ENCODE measurements at places on chromosomes 16 and 17.

- no peak for DNase-seq
Observed at GRCh38 chr16:88909431-88910210, 43.2 kb upstream of the PABPN1L start.

- DNase-seq: no peak
Observed at GRCh38 chr17:3773511-3773910, 27.5 kb downstream of the ITGAE start.

GRCh38 chr17:57253362-57254065 lies 2.8 kb upstream of the MSI2 start:
- no peak for DNase-seq

DNA sequence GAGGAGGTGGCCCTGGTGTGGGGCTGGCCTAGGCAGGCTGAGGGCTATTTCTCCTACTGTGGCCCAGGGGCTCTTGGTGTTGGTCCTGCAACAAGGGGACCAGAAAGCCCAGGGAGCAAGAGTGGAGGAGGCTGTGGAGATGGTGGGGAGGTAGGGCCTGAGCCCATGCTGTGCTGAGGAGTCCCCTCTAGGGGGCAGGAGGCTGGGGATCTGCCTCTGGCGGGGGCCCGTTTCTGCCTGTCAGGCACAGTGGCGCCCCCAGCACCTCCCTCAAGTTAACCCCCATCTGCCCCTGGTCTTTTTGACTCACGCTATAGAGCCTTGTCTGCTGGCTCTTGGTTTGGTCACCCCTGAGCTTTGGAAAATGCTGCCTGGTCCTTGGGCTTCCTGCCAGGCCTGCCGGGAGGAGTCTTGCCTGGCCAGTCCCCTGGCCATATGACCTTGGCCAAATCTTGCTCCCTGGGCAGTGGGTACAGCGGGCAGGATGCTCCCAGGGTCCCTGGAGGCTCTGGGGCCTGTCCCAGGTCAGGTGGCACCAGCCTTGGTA lies 5.9 kb downstream of the BAIAP2 start:
- no peak for DNase-seq

- DNase-seq: no peak
Observed at GRCh38 chr17:57931488-57932137, 23.6 kb downstream of the CUEDC1 start.

- no peak for DNase-seq
Observed at GRCh38 chr17:28744104-28744971, 527 bp downstream of the TRAF4 start.

DNA sequence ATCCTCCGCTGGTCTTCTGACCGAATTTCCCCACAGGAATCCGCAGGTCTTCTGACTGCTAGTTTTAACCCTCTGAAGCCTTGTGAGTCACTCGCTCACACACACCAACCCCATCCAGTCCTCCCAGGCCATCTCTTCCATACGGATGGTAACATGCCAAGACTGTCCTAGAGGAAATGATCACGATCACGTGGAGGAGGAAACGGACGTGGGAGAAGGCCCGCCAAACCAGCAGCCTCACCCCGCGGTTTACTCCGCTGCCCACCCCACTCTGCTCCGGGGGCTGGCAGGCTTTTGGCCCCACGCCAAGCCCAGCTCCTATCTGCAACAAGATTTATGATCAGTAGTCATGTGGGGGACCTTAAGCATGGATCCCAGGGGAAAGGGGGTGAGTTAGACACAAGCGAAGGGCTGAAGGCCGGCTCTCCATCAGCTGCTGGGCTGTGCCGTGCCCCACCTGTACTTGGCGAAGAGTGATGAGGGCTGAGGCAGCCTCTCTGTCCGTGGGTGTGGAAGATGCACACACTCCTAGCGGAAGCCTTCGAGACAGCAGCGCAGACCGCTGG lies 1.5 kb upstream of the FAAP100 start:
- no peak for DNase-seq

DNA sequence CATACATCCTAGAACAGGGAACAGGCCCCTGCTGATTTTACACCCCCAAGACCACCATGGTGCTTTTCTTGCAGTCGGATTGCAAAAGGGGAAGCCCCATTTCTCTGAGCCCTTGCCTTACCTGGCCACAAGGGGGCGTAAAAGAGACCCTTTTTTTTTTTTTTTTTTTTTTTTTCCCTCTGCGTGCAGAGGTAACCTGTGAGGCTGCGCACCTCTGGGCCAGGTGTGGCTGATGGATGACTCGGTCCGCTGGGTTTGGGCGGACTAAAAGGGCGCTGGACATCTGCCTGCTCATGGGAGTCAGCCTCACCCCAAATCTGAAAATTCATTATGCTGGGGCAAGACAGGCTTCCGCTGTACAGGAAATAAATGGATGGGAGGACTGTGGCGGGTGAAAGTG lies 281.0 kb downstream of the CBLN1 start:
- DNase-seq: no peak

DNA sequence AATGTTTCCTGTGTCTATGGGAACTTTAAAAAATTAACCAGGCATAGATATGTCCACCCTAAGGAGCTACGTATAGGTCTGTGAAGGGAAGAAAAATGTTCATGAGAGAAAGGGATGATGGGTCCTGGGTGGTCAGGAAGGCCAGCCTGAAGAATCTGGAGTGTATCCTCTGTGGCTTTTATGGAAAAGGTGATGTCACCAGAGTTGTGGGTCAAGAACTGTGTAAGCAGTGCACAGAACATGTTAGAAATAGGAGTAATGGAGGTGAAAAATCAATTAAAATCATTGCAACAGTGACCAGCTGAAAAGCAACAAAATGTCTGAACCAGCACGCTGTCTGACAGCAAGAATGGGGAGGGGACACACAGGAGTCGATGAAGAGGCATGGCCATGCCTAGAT lies 68.5 kb downstream of the USP31 start:
- DNase-seq: no peak

DNA sequence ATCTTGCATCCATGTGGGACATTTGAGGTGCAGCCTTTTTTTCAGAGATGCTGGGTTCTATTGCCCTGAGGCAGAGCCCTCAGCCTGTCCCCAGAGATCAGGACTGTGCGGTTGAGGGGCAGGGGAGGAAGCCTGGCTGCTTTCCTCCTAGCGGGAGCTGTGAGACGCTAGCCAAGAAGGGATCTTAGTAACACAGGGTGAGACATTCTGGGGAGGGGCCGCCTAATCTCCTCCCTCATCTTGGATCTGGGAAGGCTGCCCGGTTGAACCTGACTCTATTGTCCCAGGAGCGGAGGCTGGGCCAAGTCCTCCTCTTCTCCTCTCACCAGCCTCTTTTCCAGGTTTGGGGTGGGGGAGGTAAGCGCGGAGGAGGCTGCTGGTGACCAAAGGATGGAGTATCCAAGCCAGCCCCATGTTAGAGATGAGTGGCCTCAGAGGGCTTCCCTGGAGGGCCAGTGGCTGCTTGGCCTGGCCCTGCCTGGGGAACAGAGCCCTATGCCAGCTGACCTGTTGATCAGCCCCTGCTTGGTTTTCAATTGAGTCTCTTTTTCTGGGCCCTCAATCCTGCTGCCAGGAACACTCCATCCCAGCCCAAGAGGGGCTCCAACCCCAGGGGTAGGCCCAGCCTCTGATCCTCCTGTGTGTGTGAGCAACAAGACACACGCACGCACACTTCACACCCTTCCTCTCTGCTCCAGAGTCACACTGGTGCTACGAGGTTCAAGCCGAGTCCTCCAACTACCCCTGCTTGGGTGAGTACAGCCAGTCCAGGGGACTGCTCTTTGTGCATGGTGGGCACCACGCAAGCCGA lies 5.0 kb downstream of the CA4 start:
- no peak for DNase-seq

- DNase-seq: no peak
Observed at GRCh38 chr16:72285728-72286127, 113.8 kb upstream of the PMFBP1 start.

DNA sequence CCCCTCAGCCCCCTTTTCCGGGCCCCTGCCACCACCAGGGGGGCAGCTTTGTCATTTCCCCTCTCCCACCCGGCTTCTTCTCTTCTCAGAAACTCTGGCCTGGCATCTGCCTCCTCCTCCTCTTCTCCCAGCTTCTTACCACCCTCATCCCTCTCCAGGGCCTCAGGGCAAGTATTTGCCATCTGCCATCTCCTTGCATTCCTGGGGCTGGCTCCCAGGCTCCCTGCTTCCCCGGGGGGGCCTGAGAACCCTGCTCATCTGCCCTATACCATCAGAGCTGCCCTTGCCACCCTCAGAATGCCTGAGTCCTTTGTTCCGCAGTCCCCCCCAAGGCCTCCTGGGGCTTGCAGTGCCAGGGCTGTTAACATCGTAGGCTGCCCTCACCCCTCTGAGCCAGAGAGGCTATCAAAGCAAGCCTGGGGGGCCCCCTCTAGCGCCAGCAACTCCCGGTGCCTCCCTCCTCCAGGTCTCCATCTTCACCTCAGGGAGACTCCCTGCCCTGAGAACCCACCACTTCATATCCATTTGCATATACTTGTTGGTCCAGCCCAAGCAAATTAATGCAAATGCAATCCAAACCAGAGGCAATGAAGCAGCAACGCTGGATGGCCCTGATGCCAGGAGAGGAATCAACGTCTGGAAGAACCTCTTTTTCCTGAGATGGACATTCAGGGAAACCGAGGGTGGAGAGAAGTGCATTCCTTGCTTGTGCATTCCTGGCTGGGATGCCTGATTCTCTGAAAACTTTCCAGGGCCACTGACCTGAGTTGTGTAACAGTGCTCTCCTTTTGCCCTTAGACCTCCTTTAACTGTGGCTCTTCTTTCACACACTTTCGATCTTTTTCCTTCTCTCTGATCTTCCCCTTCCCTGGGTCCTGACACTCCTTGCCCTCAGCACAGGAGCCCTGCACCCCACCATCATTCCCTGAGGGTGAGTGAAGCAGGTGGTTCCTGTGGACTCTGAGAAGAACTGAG lies 20.7 kb upstream of the SP2 start:
- DNase-seq: no peak

GRCh38 chr16:29963021-29963743 lies 1.3 kb downstream of the TMEM219 start:
- no peak for DNase-seq

- no peak for DNase-seq
Observed at GRCh38 chr16:67177743-67178699, 5.7 kb downstream of the MATCAP1 start.

DNA sequence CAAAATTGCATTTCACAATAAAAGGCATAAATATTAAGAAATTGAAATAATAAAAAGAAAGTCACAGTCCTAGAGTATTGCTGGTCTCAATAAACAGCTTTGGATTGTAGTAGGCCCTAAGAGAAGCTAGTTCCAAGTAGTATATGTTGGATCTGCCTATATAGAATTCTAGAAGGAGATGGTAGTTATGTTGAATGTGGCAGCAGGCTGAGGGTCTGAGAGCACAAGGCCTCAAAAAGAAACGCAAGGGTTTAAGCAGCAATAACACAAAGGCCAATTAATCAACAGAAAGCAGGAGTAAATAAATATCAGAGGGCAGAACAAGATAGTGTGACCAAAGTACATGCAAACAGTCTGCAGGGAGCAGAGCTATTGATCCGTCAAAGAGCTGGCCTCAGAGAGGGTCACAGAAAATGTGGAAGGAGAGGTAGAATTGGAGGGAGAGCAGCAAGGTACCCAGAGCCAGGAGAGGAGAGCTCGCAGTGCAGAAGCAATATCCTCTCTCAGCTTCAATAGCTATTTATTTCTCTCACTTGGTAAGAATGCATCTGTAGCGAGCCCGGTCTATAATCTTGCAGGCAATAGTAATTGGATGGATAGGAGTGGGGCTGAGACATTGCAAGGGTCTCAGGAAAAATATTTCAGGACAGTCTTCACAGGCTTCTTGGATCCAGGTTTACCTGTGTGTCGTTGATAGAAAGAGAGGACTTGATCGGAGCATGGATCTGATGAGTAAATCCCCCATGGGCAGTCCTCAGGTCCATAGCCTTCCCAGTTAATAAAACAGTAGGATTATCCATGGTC lies 25.1 kb upstream of the MED13 start:
- no peak for DNase-seq

- DNase-seq: no peak
Observed at GRCh38 chr16:69116256-69116875, 10.9 kb downstream of the HAS3 start.

DNA sequence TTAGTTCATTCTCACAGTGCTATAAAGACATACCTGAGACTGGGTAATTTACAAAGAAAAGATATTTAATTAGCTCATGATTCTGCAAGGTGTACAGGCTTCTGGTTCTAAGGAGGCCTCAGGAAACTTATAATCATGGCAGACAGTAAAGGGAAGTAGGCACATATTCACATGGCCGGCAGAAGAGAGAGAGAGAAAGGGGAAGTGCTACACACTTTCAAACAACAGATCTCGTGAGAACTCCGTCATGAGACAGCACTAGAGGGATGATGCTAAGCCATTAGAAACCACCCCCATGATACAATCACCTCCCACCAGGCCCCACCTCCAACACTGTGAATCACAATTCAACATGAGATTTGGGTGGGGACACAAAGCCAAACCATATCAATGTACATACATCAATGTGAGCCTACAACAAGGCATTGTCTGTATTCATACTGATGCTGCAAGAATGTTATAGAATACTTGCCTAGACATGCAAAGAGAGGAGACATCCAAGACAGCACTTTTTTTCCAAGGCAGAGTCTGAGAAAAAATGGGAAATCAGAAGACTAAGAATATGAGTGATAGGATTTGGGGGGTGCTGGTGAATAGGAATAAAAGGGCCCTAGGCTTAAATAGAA lies 114.8 kb upstream of the XYLT1 start:
- DNase-seq: no peak

GRCh38 chr17:77119668-77120301 lies 21.0 kb upstream of the SEC14L1 start:
- DNase-seq: no peak

GRCh38 chr16:22674832-22675191 lies 139.2 kb upstream of the HS3ST2 start:
- DNase-seq: no peak

DNA sequence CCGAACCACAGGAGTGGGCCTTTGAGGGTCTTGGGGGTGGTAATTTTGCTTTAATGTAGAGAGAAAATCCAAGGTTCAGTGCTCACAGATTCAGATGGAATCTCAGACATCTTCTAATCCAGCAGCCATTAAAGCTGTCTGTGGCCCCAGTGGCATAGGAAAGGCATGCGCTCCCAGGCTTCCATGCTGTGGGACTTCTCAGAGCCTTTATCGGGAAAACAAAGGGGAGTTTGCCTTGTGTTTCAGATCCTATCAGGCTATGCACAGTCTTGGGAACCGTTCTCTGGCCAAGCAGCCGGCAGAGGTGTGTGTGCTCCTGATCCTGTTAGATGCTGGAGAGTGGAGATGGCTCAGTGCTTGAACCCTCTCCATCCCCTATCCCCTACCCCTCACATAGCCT lies 7.8 kb downstream of the ADGRG1 start:
- DNase-seq: no peak

DNA sequence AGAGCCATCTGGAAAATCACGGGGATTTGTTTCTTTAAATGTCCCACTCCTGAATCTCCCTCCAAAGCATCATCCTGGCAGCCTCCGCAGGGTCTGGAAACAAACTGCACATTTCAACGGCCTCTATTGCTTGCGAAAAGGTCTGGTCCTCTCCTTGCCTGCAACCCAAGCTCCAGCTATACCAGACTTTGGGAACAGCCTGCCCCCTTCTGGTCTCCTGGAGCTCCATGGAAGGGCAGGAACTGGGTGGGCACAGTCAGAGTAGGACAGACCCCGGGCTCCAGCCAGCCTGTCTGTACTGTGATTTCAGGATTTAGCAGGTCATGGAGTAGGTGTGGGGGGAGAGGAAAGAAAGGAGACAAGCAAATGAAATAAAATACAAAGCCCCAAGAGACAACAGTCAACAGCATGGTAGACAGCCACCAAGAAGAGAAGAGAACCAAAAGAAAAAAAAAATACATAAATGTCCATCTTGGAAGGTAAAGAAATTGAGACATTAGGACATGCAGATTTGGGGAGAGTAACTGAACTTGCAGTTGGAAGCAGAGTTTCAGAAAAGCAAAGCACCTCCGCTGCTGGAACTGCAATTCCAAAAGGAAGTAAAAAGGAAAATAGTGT lies 2.7 kb downstream of the XYLT1 start:
- no peak for DNase-seq

Measured in cerebellar nuclear complex (tissue), 1 donor.